Inflammatory macrophage treated with lipopolysaccharide for 1 hour (primary cell): ENCODE measurements at places on chromosomes 3 and 15.

GRCh38 chr3:99825004-99825640, 7.5 kb downstream of the CMSS1 start:
- no peak for DNase-seq

- DNase-seq, result no peak
These were observed 42.3 kb downstream of the DLG1 start for GRCh38 chr3:197256104-197256503.

- DNase-seq, result no peak
These were observed 6.1 kb downstream of the RASGRF1 start for GRCh38 chr15:79084308-79084968.

DNA sequence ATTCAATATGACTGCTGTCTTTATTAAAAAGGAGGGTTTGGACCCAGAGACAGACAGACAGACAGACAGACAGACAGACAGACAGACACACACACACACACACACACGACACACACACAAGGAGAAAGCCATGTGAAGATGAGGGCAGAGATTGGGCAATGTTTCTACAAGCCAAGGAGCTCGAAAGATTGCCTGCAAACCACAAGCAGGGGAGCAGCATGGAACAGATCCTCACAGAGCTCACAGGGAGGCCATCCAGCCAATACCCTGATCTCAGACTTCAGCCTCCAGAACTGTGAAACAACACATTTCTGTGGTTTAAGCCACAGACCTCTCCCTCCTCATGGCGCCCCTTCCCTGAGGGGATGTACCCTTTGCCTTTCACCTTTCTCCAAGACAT, 35.8 kb upstream of the ABHD2 start:
- peak; percentile 37 for DNase-seq

DNA sequence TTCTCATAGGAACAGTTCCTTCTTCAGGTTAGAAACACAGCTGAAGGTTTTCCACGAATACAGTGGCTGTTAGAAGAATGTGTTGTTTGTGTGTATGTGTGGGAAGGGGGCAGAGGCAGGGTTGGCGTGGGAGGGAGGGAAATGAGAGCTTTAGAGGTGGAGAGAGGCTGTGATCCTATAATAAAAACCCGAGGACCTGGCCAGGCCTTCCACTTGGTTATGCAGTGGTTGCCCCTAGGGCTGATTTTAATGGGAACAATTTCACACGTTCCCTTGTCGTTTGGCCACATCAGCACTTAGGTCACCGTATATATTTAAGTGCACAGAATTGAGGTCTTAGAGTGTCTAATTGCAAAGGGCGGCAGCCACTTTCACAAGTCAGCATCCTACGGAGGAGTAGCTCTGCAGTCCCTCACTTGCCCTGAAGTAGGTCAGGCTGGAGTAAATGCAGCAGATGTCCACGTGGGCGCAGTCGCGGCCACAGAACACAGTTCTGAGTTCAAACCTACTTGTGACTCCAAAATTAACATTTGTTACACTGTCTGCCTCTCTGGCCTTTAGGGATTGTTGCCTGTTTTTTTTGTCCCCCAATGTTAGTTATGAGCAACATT, 85.6 kb downstream of the PDCD6IP start:
- DNase-seq, result no peak

DNA sequence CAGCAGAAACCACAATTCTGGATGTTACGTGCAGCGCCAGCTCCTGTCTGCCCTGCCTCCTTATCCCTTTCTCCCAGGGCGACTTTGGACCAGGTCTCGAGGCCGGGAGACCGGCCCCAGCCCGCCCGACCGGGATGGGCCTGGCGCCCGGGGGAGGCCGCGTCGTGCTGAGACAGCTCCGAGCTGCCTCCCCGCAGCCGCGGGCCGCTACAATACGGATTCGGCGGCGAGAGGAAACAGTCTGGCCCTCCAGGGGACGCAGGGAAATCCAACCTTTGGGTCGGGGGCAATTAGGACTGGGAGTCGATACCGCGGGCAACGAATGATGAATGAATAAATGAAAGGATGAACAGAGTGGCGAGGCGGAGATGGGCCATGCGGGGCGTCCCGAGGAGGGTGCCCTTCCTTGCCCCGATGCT, 537 bp downstream of the GRAMD2A start:
- DNase-seq, result no peak

DNA sequence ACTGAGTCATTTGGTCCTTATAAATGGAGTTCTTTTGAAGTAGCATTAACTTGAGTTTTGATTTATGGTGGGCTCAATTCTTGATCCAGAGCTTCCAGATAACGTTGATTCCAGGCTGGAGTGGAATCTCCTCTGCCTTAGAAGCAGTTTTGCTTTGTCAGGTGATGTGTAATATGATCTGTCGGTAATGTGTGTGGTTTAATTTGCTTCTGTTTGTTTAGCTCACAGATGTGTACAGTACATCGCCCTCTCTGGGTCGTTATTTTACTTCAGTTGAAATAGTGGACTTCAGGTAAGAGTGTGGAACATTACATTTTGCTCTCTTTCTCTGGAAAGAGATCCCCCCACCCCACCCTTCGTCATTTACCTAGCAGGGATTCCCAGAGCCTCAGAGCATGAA, 23.1 kb downstream of the C3orf52 start:
- no peak for DNase-seq

DNA sequence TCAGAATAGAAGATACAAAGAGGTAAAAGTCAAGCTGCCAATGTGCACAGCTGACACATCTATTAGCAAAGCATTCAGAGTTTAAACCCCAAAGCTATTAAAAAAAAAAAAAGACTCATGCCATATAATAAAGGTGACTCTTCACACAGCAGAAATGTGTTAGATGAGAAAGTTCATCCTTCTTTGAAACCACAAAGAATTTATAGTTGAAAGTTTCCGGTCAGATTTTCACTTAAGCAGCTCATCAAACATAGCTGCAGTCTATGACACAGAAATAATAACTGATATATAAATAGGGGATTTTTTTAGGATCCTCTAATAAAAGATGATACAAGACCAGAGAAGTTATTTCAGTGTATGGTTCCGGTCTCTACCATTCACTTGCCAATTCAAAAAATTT, 76.6 kb downstream of the WWTR1 start:
- DNase-seq, result no peak

DNA sequence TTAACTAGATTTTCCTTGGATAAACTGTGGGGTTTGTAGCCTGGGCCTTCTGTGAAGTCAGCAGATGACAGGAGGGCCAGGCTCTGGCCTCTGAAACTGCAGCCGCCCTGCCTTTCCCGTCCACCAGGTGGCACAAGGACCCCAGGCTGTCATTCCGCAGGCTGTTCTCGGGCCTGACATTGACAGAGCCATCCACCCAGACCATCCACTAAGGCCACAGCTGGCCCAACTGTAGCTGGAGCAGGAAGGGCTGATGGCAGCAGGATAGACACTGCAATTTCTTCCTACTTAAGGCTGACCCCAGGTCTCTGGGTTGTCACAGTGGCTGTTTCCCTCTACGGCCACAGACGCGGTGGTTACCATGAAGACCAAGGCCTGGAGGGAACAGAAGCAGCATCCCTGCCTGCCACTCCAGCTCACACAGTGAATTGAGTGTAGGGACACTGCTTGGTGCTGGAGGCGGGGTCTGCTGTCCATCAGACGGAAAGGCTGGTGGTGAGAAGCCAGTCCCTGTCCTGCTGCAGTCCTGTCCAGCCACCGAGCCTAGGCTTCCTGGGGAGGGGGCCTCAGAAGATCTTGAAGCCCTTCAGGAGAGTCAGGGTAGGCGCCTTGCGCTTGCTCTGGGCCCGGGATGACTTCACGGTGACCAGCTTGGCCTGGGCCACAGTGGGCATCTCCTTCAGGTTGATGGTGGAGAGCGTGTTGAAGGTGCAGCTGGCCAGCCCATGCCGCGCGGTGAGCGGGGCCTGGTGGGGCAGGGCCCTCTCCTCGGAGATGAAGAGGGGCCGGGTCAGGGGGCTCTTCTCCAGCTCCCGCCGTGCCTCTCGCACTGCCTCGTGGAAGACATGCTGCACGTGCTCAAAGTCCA, 9.4 kb downstream of the SLC51B start:
- DNase-seq, result peak; percentile 40

DNA sequence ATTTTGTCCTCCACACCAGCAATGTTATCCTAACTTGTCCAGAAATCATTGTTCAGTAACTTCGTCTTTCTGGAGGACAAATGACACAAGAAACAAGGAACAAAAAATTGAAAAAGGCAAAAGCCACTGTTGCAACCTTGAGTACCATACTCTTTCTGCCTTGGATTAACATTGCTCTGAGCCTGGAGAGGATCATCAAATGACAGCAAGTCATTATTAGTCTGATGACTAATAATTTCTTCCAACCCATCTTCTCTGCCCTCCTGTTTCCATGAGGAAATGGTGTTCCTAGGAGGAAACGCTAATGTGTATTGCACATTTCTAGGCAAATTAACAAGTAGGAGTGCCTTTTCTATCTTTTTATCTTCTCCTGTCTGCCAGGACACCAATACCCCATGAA, 153.9 kb downstream of the PCCB start:
- no peak for DNase-seq

GRCh38 chr3:103169289-103169688, 734.5 kb downstream of the ZPLD1 start:
- no peak for DNase-seq

DNA sequence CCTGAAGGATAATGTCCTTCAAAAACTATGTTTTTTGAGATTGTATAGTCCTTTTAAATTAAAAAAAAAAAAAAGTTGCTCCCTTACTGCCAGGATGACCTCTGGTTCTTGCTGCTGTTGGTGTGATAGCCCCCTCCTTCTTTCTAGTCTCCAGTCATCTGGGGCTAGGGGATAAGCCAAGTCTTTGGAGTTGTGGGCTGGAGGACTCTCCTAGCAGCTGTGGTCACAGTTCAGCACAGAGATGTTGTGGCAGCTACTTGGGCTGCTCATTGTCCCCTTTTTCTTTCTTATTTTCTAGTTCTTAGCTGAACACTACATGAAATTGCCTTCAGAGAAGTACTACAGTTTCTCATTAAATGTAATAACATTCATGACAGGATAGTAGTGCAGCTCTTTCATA, 39.2 kb upstream of the APH1B start:
- no peak for DNase-seq

GRCh38 chr15:38112406-38112805, 140.2 kb upstream of the SPRED1 start:
- no peak for DNase-seq

DNA sequence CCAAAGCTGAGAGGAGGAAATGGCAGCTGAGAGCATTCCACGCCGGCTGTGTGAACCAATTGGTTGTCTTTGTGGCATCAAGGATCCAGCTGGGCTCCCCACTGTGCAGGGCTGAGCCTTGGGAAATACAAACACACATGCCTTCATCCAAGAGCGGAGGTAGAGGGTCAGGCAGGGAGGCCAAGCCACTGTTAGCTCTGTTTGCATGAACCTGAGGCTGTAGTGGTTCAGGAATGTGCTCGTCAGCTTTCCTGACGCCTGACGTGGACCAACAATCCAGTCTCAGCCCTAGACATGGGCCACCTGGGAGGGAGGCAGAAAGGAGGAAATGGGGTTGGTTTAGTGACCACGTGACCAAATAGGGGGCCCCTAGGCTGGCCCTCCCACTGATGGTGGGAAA, 276.9 kb downstream of the TLE3 start:
- DNase-seq, result no peak

GRCh38 chr15:66071921-66072295, 181.6 kb downstream of the MEGF11 start:
- DNase-seq, result no peak

DNA sequence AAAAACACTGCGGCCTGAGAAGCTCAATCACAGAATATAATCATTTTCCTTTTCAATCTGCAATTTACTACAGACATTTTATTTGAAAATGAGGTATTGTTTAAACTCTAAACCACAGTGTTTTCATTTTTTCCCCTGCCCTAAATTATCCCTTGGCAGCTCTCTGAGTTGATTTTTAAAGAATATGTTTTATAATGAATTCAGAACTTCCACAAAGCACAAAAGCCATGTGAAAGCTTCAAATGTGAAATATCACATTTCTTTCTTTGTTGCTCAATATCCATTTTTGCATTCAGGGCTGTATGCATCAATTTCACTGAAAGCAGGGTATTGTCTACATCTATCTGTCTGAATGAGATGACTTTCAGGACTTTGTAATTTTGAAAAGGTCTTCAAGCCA, 813.6 kb upstream of the ALCAM start:
- no peak for DNase-seq

DNA sequence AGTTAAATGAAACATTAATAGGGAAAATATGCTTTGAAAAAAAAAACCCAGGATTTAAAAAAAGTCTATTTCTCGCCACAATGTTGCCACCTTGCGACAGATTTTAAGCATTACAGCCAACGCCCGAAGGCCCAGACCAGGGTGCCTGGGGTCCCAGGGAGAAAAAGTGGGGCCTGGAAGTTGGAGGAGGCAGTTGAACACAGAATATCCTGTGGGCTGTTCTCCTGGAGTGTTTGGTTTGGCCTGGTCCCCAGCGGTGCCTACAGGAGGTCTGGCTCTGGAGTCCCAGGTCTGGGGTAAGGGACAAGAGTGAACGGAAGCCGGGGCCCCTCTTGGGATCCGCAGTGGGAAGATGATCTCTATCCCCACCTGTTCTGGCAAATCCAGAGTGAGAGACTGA, 3.4 kb downstream of the RNU6-1 start:
- DNase-seq, result peak; percentile 81

GRCh38 chr15:66865622-66866611, 163.9 kb downstream of the SMAD6 start:
- DNase-seq, result peak; percentile 71

- peak; percentile 52 for DNase-seq
These were observed 23.5 kb upstream of the TNFSF10 start for GRCh38 chr3:172546628-172547214.

GRCh38 chr3:8538223-8538622, 36.6 kb downstream of the LMCD1 start:
- DNase-seq, result no peak

DNA sequence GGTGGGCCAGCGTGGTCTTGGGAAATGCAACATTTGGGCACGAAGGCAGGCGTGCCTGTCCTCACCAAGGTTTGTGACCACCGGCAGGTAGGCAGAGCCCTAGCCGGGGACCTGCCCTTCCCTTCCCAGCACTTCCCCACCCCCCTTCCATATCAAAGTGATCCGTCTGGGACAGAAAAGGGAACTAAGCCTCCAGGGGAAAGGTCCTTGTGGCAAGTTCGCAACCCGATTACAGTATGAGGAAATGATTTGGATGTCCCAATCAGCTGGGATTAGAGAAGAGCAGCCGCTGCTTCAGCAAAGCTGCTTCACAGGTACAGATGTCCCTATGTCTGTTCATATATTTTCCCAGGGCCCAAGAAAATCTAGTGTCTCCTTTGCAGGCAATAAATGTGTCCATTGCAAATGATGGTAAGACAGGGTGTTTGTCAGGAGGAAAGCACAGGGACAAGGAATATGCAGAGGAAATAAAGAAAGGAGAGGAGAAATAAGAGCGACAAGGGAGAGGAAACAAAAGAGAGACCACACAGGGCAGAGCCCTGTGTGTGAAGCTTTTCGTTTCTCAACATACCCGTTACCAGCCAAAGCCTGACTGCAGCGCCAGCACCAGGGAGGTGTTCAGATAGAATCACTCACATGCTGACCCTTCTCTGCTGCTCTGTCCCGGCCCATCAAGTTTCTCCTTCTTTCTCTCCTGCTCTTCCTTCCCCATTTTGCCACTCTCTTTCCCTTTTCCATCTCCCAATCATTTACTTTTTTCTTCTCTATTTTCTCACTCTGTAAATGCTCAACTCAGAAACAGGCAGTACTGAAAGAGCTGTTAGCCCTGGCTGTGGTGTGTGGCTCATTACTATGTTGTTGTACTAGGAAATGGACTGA, 17.4 kb upstream of the SECISBP2L start:
- peak; percentile 92 for DNase-seq

- DNase-seq, result no peak
These were observed 12.7 kb downstream of the GATA2 start for GRCh38 chr3:128480278-128480677.
